ENCODE measurements at places on chromosomes 6 and 20.

DNA sequence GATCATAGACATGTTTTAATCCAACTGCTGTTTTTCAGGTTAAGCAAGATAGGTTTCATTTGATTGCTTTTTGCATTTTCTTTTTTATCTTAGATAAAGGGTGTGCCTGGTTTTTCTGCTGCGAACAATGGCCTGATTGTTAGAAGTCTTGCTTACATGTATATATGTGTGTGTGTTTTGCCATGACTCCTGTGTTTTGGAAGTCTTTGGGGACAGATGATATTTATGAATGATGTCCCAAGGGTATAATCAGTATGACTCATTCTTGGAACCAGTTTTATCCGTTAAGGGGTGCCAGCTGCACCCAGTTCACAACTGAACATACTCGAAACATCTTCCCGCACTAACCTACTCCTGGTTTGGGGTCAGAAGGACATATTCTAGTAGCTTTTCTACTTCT lies 230.1 kb upstream of the SUPT3H start:
- no peak for DNase-seq

DNA sequence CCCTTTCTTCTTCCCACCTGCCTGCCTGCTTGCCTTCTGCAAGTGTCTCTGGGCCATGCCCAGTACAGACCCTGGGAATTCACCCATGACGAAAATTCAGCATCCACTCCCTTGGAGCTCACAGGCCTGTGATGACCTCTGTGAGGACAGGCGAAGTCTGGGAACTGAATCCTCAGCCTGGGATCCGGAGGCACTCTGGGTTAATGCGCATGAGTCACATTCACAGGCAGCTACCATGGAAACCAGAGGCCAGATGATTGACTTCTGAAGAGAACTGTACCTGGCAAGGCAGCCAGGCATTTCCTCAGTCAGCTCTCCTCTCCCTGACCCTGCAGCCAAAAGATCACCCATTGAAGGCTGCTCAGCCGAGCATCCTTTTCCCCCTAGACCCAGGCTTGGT lies 41.0 kb downstream of the SLC9A8 start:
- DNase-seq: no peak

- DNase-seq: no peak
Measured at GRCh38 chr20:34951252-34951651, 4.4 kb downstream of the GSS start.

DNA sequence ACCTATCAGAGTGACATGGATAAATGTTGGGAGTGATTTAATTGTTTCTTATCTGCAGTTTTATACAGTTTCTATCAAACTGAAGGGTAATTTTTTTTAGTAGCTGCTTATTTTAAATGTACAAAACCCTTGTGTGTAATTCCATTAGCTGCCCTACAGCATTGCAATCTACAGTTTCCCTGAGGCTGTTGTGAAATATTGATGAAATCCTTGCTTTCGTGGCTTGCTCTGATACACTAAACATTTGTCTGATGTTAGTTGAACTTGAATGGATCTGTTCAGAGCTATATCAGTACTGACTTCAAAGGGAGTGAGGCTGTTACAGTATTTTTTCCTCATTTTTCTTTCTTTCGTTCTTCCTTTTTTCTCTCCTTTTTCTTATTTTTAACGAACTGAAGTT lies 255.4 kb downstream of the TSHZ2 start:
- no peak for DNase-seq

DNA sequence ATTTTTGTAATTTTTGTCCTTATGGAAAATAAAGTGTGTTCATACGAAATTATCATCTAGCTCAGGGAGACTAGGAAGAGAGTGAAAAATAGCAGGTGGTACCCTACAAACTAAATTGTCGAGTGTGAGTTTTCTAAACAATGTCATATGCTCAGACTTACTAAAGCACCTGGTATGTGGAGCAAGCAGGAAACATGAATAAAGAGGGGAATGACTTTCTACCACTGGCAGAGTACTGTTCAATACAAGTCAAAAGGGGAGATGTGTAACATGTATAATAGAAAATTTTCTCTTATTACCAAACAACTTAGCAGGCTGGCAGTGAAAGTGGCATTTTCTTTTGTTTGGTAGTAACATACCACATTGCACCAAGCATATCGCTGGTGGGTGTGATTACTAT lies 36.1 kb downstream of the CTNNBL1 start:
- DNase-seq: no peak

DNA sequence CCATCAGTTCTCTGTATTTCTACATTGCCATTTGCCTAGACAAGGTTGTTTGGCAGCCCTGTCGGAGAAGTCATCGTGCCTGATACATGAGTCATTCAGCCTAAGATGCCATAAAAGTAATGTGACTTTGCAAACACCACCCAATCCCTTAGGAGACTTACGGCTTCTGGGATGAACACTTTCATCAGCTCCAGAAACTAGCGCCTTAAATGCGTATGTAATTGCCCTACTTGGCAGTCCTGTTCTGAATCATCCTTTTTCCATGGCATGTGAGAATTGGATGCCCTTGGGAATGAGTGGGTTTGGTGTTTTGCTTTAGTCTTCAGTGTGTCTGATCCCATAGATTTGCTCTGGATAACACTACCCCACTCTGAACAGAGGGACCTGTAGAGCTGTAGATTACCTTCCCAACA lies 158.5 kb downstream of the SASH1 start:
- DNase-seq: no peak

DNA sequence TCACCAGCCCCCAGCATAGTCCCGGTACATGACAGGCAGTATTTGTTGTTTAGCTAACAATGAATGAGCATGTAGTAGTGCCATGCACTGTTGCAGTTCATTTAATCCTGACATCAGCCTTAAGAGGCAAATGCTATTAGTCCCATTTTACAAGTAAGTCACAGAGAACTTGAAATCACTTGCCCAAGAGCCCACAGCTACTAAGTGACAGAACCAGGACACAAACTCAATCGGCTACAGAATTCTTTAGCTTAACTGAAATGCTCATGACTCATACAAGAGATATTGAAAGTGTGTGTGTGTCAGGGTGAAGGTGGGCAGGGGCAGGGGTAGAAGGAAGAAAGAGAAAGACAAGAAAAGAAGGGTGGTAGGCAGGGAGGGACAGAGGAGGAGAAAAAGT lies 52.7 kb downstream of the UNC5CL start:
- DNase-seq: no peak

Data from stimulated activated CD4-positive, alpha-beta T cell treated with anti-CD3 and anti-CD28 coated beads, Interleukin-2, amount 100 ng/mL, for 24 hours (primary cell).